ENCODE measurements at places on chromosomes 3 and 15. TPM values are rescaled to one million over a fixed set of nuclear protein-coding genes. Genes with fewer than 3 reads are reported as not detected.
A peak's percentile ranks its signal among the peaks of the same experiment; 100 is the strongest.

The PPP1R2 gene
- total RNA-seq = 150 TPM

The PAQR9 gene
- 0.20 TPM for total RNA-seq

DNA sequence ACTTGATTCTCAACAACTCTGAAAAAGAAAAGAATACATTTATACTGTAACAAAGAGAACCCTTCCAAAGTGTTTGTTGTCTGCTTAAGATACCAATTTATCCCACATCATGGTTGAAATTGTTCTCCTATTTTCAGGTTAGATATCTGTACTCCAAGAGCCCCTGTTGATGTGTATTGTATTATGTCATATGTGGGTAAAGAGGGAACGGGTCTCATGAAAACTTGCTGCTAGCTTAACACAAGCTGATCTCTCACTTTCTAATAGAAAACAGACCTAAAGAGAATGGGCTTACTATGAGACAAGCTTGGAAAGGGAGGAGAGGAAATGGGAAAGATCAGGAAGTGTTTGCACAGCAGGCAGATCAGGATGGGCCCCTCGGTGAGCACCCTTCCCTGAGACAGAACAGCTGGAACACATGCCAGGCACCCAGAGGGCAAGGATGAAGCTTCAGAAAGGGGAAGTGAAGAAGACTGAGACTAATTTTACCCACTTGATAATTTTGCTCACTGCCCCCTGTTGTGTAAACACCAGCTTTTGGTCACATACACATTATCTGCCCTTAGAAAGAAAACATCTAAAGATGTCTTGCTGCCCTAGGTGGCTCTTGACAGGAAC, 747.9 kb upstream of the CCDC54 start:
- DNase-seq = no peak

- DNase-seq = peak; percentile 89
Observed at GRCh38 chr3:23877329-23877980, 39.3 kb downstream of the NKIRAS1 start.

DNA sequence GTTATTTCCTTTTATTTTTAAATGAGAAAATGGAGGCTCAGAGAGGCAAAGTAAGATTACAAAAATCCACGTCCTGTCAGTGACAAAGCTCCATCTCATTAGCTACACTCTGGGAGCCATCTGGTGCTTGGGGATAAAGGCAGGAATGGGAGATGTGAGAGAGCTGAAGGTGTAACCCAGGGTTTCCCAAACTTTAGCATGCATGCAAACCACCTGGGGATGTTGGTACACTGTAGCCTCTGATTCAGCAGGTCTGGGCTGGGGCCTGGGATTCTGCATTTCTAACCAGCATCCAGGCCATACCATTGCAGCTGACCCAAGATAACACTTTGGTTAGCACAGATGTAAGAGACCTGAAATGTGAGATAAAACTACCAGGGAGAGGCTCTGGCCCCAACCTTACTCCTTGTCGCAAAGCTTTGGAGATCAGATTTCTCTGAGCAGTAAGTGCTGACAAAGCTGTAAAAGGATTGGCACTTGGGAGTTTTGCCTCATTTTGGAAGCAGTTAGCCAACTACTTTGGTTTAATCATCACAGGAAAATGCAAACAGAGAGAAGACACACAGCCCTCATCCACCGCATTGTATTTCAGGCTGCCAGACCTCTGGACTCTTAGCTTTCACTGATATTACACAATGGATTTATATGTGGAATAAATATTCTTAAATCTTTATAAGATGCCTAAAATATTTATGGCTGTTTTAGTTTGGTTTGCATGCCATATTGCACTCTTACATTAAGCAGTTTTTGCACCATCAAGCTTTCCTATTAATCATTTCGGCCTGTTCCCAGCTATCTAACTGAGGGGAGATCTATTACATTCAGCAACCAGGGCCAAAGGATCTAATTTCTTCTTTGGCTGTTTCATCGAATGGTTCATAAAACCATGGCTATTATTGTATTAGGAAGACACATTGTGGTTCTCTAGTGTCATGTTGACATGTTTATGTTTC, 263.0 kb downstream of the EBLN2 start:
- no peak for DNase-seq

The TEX55 gene
- total RNA-seq = not detected

DNA sequence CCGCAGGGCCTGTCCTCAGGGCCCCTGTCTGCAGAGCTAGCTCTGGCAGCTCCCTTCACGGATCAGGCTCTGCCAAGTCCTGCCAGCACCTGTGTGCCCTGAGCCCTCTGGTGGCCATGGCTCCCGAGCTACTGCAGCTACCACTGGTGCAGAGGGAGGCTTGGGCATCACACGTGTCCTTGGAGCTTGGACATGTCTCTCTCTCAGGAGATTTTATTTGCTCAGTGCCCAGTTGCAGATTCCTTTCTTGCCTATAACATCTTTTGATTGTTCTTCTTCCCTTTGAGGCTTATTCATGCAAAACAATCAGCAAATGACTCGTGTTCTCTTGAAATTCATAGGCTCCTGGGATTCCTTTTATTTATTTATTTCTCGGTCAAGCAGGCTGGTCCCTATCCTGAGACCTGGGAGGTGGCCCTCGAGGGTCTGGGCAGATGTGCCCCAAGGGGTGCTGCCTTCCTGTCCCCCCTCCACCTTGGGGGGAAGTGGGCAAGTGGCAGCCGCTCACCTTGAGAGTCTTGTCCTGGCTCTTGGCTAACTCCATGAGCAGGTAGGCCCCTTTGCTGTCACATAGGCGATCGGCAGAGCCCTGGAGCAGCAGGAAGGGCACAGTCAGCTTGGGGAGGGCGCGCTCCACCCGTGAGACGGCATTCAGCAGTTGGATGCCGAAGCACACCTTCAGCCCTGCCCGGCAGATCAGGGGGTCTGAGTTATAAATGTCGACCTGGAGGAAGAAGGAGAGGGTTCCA, 21.9 kb downstream of the ABTB1 start:
- DNase-seq = peak; percentile 38

The MRAS gene
- 28.5 TPM for total RNA-seq

GRCh38 chr3:149449799-149450198, 24.7 kb upstream of the TM4SF4 start:
- DNase-seq = peak; percentile 29

- DNase-seq = peak; percentile 74
Observed at GRCh38 chr3:143236226-143236964, 116.8 kb downstream of the CHST2 start.

DNA sequence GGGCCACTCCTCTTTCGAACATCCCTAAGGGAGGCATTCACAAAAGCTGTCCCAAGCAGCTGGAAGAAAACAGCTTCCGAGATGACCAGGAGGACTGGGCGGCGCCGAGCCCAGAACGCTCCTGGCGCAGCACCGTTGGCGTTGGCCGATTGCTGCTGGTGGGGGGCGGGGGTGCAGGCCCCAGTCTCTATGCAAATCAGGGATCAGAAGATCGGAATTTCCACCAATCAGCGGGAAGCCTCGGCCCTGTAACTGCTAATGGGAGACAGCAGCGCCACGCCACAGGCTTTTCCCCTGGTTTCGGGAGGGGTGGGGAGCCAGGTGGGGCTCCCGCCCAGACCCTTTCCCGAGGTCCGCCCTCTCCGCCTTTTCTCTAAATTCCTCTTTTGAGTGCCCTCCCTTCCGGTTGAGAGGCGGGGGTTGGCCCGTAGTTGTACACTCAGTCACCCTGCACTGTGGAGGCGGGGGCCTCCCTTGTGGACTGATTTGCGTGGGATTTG, 27.0 kb downstream of the HMCES start:
- DNase-seq = peak; percentile 81

The ATXN7 gene
- total RNA-seq = 14.5 TPM

The UNC13C gene
- under 0.01 TPM for total RNA-seq

- no peak for DNase-seq
Observed at GRCh38 chr3:123053107-123053506, 13.7 kb upstream of the PDIA5 start.

GRCh38 chr15:88498996-88499395, 31.5 kb downstream of the MRPS11 start:
- peak; percentile 9 for DNase-seq

- peak; percentile 25 for DNase-seq
Observed at GRCh38 chr3:11480663-11481298, 162.9 kb downstream of the VGLL4 start.

GRCh38 chr3:113295463-113295862, 84.1 kb downstream of the BOC start:
- DNase-seq = no peak

- DNase-seq = peak; percentile 72
Observed at GRCh38 chr3:177569875-177570657, 372.8 kb upstream of the TBL1XR1 start.

The KBTBD8 gene
- total RNA-seq = 2.7 TPM

The HCLS1 gene
- 0.20 TPM for total RNA-seq

DNA sequence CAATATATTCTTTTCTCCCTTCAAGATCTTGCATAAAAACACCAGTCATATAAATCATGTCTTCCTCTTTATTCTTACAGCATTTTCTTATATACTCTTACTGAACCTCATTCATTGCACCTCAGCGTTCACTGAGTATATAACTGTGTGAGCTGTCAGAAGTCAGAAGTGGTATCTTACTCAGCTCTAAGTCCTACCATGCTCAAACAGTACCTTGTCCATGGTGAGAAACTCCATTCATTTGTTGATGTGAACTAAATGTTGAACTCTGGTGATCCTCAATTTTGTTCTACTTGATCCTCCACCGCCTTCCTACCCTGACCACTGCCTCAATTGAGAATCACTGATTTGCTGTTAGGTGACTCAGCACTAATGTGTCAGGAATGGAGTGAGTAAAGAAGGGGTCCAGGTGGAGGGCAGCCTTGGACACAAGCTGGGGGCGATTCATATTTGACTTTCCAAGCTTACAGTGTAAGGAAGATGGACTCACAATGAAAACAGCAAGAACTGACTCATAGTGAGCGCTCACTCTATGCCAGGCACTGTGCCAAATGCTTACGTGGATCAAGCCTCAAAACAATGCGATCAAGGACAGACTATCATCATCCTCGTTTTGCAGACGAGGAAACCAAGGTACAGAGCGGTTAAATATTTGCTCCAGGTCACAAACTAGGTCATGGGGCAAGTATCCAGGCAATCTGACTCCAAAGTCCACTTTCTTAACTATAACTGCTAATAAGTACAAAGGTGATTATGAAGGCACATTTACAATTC, 13.5 kb upstream of the ZFYVE19 start:
- DNase-seq = peak; percentile 98

The LEKR1 gene
- 1.4 TPM for total RNA-seq

GRCh38 chr15:50687302-50687902, 805 bp upstream of the TRPM7 start:
- no peak for DNase-seq

DNA sequence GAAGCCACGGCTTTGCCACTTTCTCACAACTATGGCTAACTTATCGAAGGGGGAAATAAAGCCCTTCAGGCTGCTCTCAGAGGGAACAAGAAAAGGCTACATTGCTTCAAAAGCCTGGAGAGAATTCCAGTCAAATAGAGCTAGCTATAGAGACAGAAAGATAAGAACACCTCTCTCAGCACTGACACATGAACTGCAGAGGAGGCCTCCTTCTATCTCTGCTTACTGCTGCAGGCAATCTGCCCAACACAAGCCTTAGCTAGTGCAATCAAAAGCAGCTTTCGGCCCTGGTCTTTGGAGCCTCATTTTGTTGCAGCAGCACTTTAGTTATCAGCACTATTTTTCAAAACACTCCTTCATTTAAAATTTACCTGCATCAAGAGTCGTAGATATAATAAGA, 118.4 kb upstream of the ROBO1 start:
- DNase-seq = no peak
